ENCODE measurements at places on chromosomes 13 and 19. TPM values are rescaled to one million over a fixed set of nuclear protein-coding genes. Genes with fewer than 3 reads are reported as not detected.

GRCh38 chr19:56840451-56841192 is at the start of the genes PEG3 and ZIM2:
Gene PEG3, minus strand, starts transcription at chr19:56840726. Its CDS starts 16,071 bp downstream, at chr19:56824655.
Gene ZIM2, minus strand, starts transcription at chr19:56840726. Its CDS starts 16,449 bp downstream, at chr19:56824277.
- peak; percentile 84 for DNase-seq

GRCh38 chr13:47639738-47640447 is 361.2 kb downstream of the SUCLA2 start:
- no peak for DNase-seq

DNA sequence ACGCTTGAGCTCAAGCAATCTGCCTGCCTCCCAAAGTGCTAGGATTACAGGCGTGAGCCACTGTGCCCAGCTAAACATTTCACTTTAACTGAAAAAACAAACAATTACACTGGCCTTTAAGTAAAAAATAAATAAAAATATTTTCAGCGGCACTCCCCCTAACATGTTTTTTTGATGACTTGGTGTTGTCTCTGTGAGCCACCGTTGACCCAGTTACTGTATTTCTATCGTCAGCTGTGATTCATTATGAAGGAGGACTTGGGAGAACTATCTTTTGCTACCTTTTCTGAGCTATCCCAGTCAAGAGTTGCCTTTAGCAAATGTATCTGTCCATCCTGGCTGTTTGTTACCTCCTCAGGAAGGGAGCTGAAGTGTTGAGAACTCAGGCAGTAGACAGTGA is 18.5 kb upstream of the C19orf33 start:
- DNase-seq: no peak

TLE2 gene
- 36.0 TPM for polyA plus RNA-seq

CCDC9 gene
- polyA plus RNA-seq: 33.3 TPM

- no peak for DNase-seq
Measured at GRCh38 chr19:52599241-52599640, 29.2 kb downstream of the ZNF701 start.

CEACAM7 gene
- 0.12 TPM for polyA plus RNA-seq

- no peak for DNase-seq
Measured at GRCh38 chr13:110950819-110951570, 36.1 kb upstream of the ANKRD10 start.

DNA sequence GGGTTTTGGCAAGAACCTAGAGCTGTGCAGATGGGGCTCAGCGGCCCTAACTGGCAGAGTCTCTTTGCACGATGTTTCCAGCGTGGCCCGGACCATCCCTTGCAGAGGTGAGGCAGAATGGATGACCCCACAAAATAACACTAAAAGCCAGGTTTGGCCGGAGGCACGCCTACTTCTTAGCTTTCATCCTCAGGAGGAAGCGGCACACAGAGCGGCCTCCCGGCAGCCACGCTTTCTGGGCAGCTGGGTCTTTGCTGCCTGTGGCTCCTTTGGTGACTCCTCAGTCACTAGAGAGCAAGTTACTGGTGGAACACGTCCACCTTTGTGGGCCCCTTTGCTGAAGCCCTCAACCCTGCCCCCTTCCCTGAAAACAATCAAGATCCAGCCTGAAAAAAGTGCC is 25.2 kb downstream of the TEX29 start:
- DNase-seq: no peak

All from heart left ventricle (tissue), 16 donors.